EH (cell line): ENCODE measurements at places on chromosomes 5 and 9.
A peak's percentile ranks its signal among the peaks of the same experiment; 100 is the strongest.

DNA sequence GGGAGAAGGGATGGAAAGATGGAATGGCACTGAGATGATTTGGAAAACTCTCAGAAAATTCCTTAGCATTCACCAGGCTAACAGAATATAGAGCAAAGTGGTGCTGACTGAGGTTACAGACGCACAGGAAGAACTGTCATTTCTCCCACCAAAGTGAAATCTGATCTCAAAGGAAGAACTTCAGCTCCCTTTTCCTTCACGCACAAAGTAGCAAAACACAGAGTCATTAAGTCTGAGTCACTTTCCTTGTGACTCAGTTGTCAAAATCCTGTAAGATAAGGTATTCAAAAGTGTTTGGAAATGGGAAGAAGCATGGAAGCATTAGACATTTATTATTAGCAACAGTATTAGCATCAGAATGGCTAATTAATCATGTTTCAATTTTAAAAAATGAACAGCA is 11.7 kb downstream of the MPDZ start:
- peak; percentile 91 for DNase-seq

GRCh38 chr5:21573416-21574314 is 1279.5 kb downstream of the CDH12 start:
- DNase-seq: no peak

DNA sequence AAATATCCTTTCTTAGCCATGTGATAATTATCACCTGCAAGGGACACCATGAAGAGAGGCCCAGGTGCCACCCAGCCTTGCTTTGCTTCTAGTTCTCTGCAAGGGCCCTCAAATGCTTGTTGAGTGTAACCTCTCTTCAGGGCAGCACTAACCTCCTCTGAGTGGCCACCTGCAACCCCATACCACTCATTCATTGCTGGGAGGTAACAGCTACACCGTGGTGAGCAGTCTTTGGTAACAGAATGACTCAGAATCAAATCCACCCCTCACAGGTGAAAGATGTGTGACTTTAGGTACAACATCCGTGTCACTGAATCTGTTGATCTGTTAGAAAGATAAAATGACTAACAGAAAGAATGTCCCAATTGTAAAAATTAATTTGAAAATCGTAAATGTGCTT is 365.1 kb upstream of the TRPC7 start:
- DNase-seq: no peak

GRCh38 chr5:154995679-154996078 is 17.9 kb upstream of the KIF4B start:
- no peak for DNase-seq

GRCh38 chr5:76649140-76649539 is 25.9 kb upstream of the F2RL2 start:
- no peak for DNase-seq

DNA sequence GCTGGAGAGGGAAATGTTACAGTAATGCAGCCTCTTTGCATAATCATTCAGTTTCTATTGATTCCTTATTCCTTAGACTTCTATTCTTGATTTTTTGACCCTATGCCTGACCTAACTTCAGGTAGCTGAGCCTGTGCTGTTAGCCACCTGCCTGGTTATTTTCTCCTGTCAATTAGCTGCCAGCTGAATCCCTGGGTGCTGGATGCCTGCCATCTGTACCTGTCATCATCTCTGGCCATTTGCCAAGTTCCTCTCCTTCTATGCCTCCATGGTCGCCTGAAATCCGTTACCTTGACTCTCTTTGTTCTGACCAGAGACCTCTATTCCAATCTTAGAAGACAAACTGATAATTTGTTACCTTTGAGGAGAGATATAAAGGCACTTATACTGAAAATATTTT is 178.3 kb downstream of the CAVIN4 start:
- DNase-seq: no peak

- DNase-seq: peak; percentile 71
Observed at GRCh38 chr5:65073250-65073661, 304.5 kb downstream of the CWC27 start.

DNA sequence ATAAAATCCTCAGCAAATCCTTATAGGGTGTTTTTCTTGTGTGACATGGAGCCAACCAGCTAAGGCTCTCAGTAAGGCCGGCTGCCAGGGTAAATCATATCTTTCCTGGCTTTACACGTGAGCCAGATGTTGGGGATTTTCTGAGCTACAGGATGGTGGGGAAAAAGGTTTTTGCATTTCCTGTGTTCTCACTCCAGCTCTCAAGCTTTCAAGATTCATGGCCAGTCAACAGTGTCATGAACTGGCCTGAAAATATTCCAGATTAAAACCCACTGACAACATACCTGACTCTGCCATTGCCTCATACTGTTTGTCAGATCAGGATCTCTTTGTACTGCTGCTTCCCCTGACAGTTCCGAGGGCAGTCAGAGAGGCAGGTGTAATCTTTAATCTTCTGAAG is 306.9 kb downstream of the GLIS3 start:
- peak; percentile 19 for DNase-seq

DNA sequence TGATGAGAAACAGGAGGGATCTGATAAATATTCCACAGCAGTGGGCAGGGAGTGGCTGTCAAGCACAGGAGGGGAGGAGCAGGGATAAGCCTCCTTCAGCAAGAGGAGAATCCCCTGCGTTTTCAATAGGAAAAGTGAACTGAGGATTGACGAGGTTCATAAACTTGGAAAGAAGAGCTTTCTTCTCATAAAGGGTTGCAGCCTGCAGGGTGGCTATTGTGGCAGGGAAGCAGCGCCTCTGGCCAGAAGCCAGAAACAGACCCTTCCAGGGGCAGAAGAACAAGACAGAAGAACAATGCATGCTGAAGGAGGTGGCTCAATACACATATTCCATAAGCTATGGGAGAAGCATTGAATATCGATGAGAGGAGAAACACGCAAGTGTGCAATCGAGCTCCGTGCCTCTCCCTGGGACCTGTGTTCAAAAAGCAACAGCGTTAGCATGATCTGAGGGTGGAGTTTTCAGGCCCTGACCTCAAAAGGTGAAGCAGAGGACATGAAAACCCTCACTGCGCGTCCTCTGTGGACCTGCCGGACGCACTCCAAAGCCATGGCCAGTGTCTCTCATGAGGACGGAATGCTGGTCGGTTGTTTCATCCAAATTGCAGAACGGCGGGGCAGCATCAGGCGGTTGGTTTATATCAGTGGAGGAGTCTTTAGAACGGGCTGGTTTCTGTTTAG is 67.6 kb downstream of the ANKRD33B start:
- DNase-seq: no peak

- peak; percentile 98 for DNase-seq
Observed at GRCh38 chr9:127187231-127187956, 65.0 kb upstream of the ANGPTL2 start.

DNA sequence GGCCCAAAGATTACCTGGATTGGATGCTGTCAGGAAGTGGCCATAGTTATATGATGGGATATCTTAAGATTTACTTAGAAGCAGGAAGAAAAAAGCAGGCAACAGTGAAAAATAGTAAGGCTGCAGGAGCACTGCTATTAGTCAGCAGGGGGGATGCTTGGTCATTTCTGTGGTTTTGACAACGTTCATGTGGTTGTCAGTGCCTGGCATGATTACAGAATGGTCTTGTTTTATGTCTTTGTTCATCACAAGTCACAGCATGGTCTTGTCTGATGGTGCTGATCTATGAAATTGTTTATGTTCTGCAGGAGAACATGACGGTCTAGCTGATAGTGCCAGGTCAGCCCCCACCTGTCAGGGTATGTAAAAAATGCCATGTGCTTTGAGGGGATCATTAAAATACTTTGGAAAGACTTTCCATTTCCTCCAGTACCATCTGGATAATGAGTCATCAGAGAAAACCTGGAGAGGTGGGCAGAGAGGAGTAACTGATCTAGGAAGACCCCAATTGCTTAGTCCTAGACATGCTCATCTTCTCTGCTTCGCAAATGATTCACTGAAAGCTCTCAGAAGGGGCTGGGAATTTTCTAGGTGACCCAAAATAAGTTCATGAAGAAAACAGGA is 48.5 kb downstream of the PLGRKT start:
- DNase-seq: peak; percentile 88

GRCh38 chr5:119032656-119033055 is 38.2 kb upstream of the DMXL1 start:
- DNase-seq: no peak

DNA sequence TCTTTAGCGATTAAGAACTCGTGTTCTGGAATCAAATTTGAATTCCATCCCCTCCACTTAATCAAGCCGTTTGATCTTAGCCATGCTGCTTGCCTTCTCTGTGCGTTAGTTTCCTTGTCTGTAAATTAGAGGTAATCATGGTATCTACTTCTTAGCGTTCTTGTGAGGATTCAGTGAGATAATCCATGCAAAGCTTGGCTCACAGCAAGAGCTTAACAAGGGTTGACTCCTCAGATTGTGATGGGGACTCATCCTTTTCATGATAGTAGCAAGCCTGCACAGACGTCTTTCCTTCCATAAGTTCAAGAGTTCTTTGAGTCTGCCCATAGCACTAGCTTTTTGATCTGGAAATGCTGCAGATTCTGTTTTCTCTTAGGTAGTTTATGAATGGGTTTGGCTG is 72.8 kb downstream of the TRIO start:
- DNase-seq: no peak

- peak; percentile 57 for DNase-seq
Observed at GRCh38 chr5:114266374-114266773, 95.5 kb upstream of the KCNN2 start.

DNA sequence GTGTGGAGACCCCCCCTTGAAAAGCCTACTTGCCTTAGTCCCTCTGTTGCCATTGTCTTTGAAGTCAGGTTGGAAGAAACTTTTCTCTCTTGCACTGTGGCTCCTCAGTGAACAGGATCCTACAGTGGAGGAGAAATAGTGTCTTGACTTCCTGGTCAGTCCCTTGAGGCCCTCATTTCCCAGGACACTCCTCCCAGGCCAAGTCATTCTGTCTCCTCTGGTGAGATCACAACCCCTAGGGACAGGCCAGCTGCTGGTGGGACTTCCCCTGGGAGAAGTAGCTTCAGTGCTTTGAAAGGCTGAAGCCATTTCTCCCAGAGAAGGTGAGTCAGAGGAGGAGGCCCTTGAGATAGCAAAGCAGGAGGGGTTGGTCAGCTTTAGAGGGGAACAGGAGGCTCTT is 10.1 kb upstream of the GRIA1 start:
- peak; percentile 53 for DNase-seq

DNA sequence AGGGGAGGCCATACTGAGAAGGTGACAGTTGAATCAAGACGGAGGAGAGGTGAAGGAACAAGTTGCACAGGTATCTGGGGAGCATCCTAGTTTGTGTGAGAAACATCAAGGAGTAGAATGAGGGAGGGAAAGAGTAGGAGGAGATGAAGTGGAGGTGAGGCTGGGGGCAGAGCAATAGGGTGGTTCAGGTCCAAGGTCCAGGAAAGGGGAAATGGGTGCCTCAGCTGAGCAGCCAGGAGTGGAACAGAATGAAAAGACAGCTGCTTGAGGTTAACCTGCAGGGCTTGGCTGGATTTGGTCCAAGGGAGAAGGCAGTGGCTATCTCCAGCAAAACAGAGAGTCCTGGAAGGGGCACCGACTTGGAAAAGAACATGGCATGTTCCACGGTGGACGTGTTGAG is 5.3 kb downstream of the SLC1A1 start:
- no peak for DNase-seq

GRCh38 chr9:101514071-101514470 is 19.6 kb upstream of the RNF20 start:
- peak; percentile 92 for DNase-seq

DNA sequence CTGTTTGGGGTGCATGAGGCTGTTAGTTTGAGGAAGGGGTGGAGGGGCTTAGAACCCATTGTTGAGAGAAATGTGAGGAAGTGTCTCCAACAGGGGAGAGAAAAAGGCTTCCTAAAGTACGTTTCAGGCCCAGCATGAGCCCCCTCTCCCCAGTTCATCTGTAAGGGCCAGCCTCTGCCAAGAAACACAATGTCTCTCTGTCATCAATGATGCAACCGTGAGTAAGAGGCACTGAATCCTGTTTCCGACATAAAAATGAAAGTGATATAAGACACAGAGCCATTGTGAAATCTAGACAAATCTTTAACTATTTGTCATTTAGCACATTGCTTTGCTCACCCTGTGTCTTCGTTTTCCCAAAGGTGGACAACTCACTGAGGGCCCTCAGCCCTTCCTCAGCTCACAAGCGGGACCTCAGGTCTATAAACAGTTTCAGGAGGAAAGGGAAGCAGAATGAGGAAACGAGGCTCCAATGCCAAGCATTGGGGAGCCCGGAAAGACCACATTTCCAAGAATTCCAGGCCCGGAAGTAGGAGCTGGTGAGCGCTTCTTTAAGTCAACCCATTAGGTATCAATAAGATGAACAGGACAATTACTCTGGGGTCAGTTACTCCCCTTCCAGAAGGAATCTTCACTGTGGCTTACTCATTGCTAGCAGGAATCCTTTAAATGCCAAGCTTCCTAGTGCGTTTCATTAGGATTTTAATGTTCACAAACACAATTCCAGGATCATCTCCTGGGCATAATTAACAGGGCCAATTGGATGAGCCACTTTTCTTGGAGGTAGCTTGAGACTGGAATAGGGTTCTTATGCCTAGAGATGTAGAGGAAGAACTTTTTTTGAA is 59.0 kb upstream of the KLF4 start:
- DNase-seq: peak; percentile 95

GRCh38 chr9:99438596-99438995 is 216.5 kb downstream of the SEC61B start:
- no peak for DNase-seq

DNA sequence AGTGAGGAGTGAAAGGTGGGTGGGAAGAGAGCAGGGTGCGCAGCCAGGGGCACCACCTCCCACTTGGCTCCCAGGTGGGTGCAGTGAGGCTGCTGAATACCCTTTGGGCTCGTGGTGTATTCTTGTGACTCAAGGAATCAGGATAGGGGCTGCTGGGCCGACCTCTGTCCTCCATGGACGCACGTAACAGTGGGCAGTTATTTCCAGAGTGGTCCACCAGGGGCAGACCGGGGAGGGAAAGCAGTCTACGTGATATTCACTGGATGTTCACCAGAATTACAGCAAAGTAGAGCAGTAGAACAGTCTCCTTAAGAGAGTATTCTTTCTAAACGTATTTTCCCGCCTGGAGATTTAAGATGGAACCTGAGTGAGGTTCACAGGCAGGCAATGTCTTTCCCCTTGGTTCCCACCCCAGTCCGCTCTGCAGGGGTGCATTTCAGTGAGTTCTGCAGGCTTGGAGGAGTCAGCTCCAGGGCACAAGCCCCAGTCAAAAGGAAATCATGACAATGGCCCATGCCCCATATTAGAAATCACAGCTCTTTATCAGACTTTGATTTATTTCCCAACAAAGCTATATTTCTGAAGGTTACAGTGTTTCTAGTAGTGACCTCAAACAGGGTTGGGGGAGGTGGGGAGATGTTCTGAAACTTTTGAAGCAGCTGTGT is 88.7 kb downstream of the SYK start:
- DNase-seq: no peak

- DNase-seq: peak; percentile 52
Observed at GRCh38 chr5:54243483-54244080, 66.8 kb downstream of the ARL15 start.

DNA sequence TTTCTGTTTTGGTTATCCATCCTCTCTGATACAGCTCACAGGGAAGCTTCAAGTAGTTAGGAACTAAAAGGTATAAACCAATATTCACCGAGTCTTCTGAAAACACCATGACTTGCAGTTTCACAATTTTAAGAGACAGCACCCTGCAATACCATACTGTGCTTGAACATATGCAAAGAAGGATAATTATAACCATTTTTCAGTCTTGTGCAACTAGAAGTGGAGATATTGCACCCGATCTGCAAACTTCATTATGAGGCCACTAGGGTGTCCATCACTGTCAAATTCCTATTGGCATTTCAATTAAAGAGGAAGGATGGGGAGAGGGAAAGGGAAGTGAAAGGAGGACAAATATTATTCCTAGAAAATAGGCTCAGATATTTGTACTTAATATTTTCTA is 32.4 kb upstream of the CEP120 start:
- DNase-seq: no peak

- DNase-seq: no peak
Observed at GRCh38 chr9:107033966-107034365, 171.0 kb downstream of the ZNF462 start.
